H9 (cell line): ENCODE measurements at places on chromosomes 2 and 18. TPM values are rescaled to one million over a fixed set of nuclear protein-coding genes. Genes with fewer than 3 reads are reported as not detected.
A peak's percentile ranks its signal among the peaks of the same experiment; 100 is the strongest.

The SPEG gene
- total RNA-seq, result 23.7 and 25.2 TPM in 2 replicates

The ABHD3 gene
- total RNA-seq, result 12.0 and 12.5 TPM in 2 replicates

The ABCG8 gene
- not detected in 2 replicates for total RNA-seq

The UGT1A10 gene
- total RNA-seq, result not detected in 2 replicates

The INHA gene
- 0.24 and 0.31 TPM in 2 replicates for total RNA-seq

The ITGAV gene
- 22.3 and 26.9 TPM in 2 replicates for total RNA-seq

The PFN4 gene
- total RNA-seq, result not detected in 2 replicates

The MOCOS gene
- 5.2 and 6.0 TPM in 2 replicates for total RNA-seq

The CD8B2 gene
- not detected in 2 replicates for total RNA-seq

The CYRIA gene
- 2.2 and 2.3 TPM in 2 replicates for total RNA-seq

The TUBA3E gene
- total RNA-seq, result 0.13 and 0.26 TPM in 2 replicates

The TSGA10 gene
- total RNA-seq, result 6.1 and 6.3 TPM in 2 replicates

The RAB6C gene
- total RNA-seq, result not detected in 2 replicates

DNA sequence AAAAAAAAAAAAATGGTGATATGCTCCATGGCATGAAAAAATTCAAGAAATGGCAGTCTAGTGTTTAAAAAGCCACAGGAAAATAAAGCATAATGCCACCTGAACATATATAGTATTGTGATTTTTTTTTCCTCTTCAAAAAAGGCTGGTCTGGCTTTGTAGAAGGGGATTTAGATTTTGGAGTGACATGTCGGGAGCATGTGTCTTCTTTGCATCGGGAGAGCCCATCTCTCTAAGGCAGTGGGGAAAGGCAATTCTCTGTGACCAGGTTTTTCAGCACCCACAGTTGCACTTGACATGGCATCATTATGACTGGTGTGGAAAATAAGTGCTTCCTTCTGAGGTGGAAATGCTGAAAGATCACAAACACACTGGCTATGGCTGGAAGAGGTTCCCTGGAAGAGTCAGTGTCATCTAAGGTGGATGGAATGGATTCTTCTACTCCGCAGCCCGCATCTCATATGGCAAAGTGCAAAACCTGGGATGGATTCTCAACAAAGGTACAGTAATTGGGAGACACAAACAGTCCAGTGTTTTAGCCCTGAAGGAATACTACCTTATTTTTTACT, 172.5 kb downstream of the AGAP1 start:
- DNase-seq, result peak; percentile 65
- peak overlapping the region; percentile 45 for H3K4me3 ChIP-seq
- H3K27ac ChIP-seq, result no peak overlapping the region
- H3K27me3 ChIP-seq, result no peaks in the 10 kb centered on the region
- H3K36me3 ChIP-seq, result no peaks in the 10 kb centered on the region
- peaks cover 14% of the 10 kb centered on the region; the same call in 1 of the 2 replicates for H3K4me1 ChIP-seq

DNA sequence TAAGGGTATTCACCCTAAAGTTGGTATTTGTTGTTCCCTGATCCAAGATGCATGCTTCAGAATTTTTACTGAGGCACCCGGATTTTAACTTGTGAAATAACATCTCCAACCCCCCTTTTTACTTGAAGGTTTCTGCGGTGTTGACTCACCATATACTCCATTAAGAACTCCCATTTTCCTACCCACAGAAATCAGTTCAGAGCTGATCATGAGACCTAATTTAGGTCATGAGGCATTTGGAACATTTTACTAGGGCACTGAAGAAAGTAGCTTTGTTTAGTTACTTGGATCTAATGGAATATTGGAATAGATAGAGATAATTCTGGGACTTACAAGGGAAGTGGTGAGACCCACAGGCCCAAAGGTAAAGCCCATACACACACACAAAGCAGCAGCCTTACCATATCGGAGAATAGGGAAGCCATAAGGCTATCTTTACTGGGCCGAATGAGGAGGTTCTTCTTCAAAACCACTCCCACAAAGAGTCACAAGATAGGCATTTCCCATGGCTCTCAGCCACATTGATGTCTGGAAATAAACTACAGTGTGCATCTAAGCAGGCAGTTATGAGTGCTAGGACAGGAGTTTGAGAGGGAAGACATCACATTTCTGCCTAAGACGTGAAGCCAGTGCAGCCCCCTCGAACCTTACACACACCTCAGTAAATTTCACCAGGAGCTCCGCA, 681.0 kb upstream of the LRRTM4 start:
- H3K27ac ChIP-seq, result no peak overlapping the region
- H3K4me3 ChIP-seq, result no peak overlapping the region
- H3K36me3 ChIP-seq, result no peaks in the 10 kb centered on the region
- no peaks in the 10 kb centered on the region for H3K27me3 ChIP-seq
- no peak for DNase-seq
- no peaks in the 10 kb centered on the region for H3K4me1 ChIP-seq

GRCh38 chr2:74471332-74472065, 981 bp downstream of the MRPL53 start:
- peak overlapping the region; percentile 96 for H3K4me3 ChIP-seq
- no peaks in the 10 kb centered on the region for H3K4me1 ChIP-seq
- H3K27ac ChIP-seq, result no peak overlapping the region
- no peaks in the 10 kb centered on the region for H3K27me3 ChIP-seq
- no peak for DNase-seq
- H3K36me3 ChIP-seq, result peaks cover 11% of the 10 kb centered on the region

DNA sequence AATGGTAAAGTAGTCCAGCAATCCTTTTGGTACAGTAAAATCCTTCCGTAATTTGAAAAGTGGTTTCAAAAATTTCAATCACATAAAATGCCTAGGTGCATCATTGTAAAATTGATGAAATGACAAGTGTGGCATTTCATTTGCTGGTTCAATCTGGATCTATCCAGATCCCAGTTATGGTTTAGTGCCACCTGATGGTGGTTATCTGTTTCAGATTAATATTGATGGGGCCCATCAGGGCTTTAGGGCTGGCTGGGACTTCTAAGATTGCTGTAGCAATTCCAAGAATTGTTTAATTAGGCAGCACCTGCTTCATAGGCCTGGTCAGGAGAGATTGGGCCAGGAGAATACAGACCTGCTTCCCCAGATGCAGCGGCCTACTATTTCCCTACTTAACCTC, 55.5 kb upstream of the PIK3C3 start:
- H3K27ac ChIP-seq, result no peak overlapping the region
- DNase-seq, result no peak
- H3K27me3 ChIP-seq, result no peaks in the 10 kb centered on the region
- no peaks in the 10 kb centered on the region; the same call in 1 of the 2 replicates for H3K4me1 ChIP-seq
- no peak overlapping the region for H3K4me3 ChIP-seq
- peaks cover 15% of the 10 kb centered on the region for H3K36me3 ChIP-seq

GRCh38 chr2:145764631-145765030, 1244.7 kb upstream of the ZEB2 start:
- no peaks in the 10 kb centered on the region; the same call in 1 of the 2 replicates for H3K4me1 ChIP-seq
- no peaks in the 10 kb centered on the region for H3K36me3 ChIP-seq
- H3K4me3 ChIP-seq, result no peak overlapping the region
- no peak for DNase-seq

GRCh38 chr2:182610231-182610630, 105.8 kb upstream of the DNAJC10 start:
- no peaks in the 10 kb centered on the region for H3K4me1 ChIP-seq
- no peak overlapping the region for H3K4me3 ChIP-seq
- peaks cover 2% of the 10 kb centered on the region; the same call in 1 of the 3 replicates for H3K36me3 ChIP-seq
- no peaks in the 10 kb centered on the region for H3K27me3 ChIP-seq

GRCh38 chr2:11330457-11331142, 13.8 kb downstream of the ROCK2 start:
- H3K27ac ChIP-seq, result no peak overlapping the region
- H3K4me1 ChIP-seq, result no peaks in the 10 kb centered on the region
- no peaks in the 10 kb centered on the region for H3K36me3 ChIP-seq
- no peaks in the 10 kb centered on the region for H3K27me3 ChIP-seq
- no peak overlapping the region for H3K4me3 ChIP-seq

DNA sequence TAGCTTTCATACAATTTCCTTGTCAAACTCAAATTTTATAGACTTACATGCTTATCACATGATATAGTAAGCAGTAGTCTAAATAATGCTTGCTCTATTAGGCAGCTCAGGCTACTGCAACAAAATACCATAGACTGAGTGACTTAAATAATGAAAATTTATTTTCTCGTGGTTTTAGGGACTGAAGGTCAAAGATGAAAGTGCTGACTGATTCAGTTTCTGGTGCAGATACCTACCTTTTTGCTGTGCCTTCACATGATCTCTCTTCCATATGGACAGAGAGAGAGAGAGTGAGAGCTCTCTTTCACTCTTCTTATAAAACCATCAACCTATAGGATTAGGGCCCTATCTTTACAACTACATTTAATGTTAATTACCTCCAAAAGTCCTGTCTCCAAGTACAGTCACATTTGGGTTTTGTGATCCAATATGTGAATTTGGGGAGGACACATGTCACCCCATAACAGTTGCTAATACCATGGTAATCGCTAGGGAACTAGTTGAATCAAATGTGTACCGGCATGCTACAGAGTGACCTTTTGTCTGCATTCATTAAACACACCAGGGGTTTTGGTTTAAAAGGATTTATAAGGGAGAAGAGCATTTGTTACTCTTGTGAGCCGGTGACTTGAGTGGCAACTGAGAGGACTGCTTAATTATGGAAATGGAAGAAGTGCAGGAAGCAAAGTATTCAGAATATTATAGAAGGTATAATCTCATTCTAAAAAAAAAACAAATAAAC, 723.4 kb upstream of the LRRTM4 start:
- H3K27ac ChIP-seq, result no peak overlapping the region
- H3K36me3 ChIP-seq, result peaks cover 14% of the 10 kb centered on the region
- DNase-seq, result no peak
- no peaks in the 10 kb centered on the region for H3K4me1 ChIP-seq
- H3K4me3 ChIP-seq, result no peak overlapping the region

DNA sequence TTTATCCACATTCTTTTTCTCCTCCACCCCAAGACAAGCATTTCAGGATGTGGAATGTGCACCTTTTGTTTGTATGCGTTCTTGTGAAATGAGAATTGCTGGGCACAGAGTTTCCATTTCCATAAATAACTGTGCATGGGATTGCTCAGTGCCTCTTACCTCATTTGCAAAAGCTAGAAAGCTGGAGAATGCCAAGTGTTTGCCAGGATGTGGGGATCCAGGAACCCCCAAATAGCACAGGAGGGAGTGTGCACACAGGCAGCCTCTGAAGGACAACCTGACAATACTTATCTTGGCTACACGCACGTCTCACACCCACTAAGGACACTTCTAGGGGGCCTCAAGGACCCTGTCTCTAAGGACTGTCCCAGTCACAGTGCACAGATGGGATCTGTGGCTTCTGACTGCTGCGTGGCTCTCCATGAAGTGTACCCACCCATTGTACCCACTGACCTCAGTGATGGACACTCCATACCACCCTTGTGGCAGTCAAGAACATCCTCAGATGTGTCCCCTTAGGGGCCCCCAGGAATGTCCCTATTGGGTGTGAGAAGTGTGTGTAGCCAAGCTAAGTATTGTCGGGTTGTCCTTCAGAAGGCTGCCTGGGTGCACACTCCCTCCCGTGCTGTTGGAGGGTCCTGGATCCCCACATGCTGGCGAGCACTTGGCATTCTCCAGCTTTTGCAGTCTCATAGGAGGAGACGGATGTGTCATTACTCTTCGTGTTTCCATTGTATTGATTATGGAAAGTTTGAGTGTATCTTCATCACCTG, 38.4 kb downstream of the CAPN13 start:
- no peaks in the 10 kb centered on the region for H3K4me1 ChIP-seq
- H3K27me3 ChIP-seq, result no peaks in the 10 kb centered on the region
- H3K36me3 ChIP-seq, result no peaks in the 10 kb centered on the region
- no peak for DNase-seq
- no peak overlapping the region for H3K4me3 ChIP-seq

- no peak overlapping the region for H3K27ac ChIP-seq
- no peaks in the 10 kb centered on the region for H3K27me3 ChIP-seq
- no peak overlapping the region for H3K4me3 ChIP-seq
These were observed 28.4 kb upstream of the ARMC9 start for GRCh38 chr2:231170055-231170454.

GRCh38 chr2:237556773-237557632, 9.4 kb upstream of the PRLH start:
- H3K4me1 ChIP-seq, result no peaks in the 10 kb centered on the region
- no peaks in the 10 kb centered on the region for H3K27me3 ChIP-seq
- no peak overlapping the region for H3K27ac ChIP-seq

GRCh38 chr18:34550156-34550555, 159.9 kb upstream of the DTNA start:
- DNase-seq, result no peak
- H3K36me3 ChIP-seq, result no peaks in the 10 kb centered on the region
- no peaks in the 10 kb centered on the region for H3K27me3 ChIP-seq
- peak overlapping the region; percentile 33 for H3K27ac ChIP-seq
- no peak overlapping the region for H3K4me3 ChIP-seq

- H3K4me3 ChIP-seq, result no peak overlapping the region
- H3K36me3 ChIP-seq, result peaks cover 9% of the 10 kb centered on the region; the same call in 2 of the 3 replicates
- no peak for DNase-seq
- no peaks in the 10 kb centered on the region for H3K27me3 ChIP-seq
These were observed 85.4 kb downstream of the NCKAP1 start for GRCh38 chr2:182952741-182953450.

DNA sequence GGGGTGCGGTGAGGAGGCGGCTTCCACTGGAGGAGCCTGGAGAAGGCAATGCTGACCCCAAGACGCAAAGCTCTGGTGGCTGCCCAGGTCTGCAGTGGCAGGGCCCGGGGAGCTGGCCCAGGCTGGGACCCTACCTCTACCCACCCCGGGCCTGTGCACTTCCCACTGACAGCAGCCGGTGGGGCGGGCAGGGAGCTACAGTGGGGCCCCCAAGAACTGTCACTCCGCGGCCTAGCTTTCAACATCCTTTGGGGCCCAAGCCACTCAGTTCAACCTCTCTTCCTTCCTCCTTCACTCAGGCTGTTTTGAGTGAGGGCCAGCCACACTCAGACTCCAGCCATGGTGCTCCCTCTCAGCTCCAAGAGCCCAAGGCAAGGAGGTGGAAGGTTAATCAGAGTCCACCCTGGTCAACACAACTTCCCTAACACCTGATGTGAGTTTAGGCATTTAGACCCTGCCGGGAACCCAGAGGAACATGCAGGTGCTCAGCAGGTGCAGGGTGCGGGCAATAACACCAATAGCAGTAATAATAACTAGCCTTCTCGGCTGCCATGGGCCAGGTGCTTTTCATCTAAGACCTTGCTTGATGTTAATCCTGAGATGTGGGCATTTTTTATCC, 93.6 kb downstream of the ZFP36L2 start:
- no peak overlapping the region for H3K4me3 ChIP-seq
- no peaks in the 10 kb centered on the region for H3K36me3 ChIP-seq
- no peaks in the 10 kb centered on the region for H3K27me3 ChIP-seq
- H3K27ac ChIP-seq, result no peak overlapping the region
- H3K4me1 ChIP-seq, result 0 out of 2 replicates have a peak, but pooled peaks cover 2% of the 10 kb centered on the region
- no peak for DNase-seq

DNA sequence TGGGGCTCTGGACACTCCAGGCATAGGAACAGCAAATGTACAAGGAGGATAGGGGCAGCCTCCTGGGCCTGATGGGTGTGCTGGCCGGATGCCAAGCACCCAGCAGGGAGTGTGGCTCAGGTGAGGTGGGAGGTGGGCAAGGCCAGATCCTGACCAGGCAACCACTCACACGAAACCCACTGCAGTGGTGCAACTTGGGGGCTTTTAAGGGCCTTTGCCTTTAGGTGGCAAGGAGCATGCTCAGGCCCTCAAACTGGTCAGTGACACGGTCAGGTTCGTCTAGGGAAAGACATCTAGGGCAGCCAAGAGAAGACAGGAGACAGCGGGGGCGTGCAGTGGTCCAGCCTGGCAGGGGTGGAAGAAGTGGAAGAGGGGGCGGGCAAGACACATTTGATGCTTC, 18.4 kb upstream of the TEX51 start:
- H3K27me3 ChIP-seq, result no peaks in the 10 kb centered on the region
- H3K27ac ChIP-seq, result no peak overlapping the region
- H3K4me3 ChIP-seq, result no peak overlapping the region
- H3K4me1 ChIP-seq, result peaks cover 4% of the 10 kb centered on the region; the same call in 1 of the 2 replicates
- H3K36me3 ChIP-seq, result peaks cover 2% of the 10 kb centered on the region; the same call in 1 of the 3 replicates

GRCh38 chr2:43605079-43605655, 9.3 kb upstream of the THADA start:
- H3K27me3 ChIP-seq, result no peaks in the 10 kb centered on the region
- H3K4me3 ChIP-seq, result no peak overlapping the region
- H3K4me1 ChIP-seq, result no peaks in the 10 kb centered on the region
- no peaks in the 10 kb centered on the region for H3K36me3 ChIP-seq
- no peak overlapping the region for H3K27ac ChIP-seq
